ENCODE measurements at places on chromosomes 13 and 19.

GRCh38 chr13:112880976-112881540, 88.0 kb upstream of the MCF2L start:
- DNase-seq, result no peak

DNA sequence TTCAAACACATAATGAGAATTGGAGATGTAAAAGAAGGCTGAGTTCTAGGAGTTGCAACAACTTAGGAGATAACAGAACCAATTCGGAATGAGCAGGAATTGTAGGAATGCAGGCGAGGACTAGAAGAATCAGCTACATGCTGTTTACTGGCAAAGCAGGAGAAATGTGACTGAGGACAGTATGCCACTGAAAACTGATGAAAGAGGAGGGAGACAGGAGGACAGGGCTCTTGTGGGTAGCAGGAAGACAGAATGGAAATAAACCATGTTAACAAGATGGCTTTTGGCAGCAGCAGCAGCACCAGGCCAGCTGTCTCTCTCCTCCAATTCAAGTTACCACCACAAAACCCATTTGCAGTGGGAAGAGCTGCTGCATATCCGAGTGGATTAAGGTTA, 91.0 kb upstream of the SLC15A1 start:
- DNase-seq, result no peak

DNA sequence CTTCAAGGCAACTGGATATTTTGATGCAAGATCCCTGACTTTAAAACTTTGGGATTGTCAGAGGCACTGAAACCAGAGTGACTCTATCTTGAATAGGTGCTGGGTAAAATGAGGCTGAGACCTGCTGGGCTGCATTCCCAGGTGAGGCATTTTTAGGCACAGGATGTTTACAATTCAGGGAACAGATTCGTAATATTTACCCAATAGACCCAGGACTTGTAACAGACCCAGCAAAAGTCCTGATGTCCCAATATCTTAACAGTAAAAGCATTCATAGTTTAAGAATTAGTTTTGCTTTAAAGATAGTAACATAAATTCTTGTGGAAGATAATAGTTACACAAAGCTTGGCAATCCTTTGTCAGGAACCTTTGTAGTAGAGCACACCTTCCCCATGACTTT, 166.2 kb downstream of the FGF14 start:
- DNase-seq, result no peak

GRCh38 chr13:44471686-44472085, 98.1 kb downstream of the SERP2 start:
- no peak for DNase-seq

DNA sequence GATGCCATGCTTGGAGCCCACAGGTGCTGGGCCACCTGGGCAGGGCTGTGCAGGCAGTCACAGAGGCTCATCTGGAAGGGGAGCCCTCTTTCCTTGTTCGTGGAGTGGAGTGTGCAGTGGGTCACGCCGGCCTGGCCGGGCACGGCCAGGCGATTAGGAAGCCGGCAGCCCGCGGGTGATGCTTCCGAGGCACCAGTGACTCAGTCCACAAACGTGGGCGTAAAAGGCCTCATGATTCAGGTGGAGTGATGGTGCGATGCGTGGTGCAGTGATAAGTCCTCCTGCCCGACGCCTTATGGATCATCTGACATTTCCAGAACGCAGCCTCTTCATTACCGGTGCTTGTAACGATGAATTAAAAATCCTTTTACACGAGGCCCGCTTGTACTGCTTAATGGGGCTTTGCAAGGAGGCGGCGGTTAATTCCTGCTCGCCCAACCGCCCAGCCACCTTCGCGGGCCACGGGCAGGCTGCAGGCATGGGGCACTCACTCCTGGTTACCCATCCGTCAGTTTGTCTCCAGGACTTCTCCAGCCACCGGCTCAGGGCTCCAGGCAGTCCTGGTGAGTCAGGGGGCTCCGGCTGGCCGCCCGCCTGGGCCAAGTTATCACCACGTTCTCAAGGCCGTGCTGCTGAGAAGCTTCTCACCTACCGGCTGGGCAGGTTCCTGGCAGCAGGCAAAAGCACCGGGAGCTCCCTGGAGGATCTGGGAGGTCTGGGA, 172.4 kb downstream of the KDM4B start:
- no peak for DNase-seq

- DNase-seq, result peak; percentile 39
Observed at GRCh38 chr13:94548821-94549231, 47.1 kb downstream of the TGDS start.
